ENCODE measurements at places on chromosomes 11 and 22.
A peak's percentile ranks its signal among the peaks of the same experiment; 100 is the strongest.

DNA sequence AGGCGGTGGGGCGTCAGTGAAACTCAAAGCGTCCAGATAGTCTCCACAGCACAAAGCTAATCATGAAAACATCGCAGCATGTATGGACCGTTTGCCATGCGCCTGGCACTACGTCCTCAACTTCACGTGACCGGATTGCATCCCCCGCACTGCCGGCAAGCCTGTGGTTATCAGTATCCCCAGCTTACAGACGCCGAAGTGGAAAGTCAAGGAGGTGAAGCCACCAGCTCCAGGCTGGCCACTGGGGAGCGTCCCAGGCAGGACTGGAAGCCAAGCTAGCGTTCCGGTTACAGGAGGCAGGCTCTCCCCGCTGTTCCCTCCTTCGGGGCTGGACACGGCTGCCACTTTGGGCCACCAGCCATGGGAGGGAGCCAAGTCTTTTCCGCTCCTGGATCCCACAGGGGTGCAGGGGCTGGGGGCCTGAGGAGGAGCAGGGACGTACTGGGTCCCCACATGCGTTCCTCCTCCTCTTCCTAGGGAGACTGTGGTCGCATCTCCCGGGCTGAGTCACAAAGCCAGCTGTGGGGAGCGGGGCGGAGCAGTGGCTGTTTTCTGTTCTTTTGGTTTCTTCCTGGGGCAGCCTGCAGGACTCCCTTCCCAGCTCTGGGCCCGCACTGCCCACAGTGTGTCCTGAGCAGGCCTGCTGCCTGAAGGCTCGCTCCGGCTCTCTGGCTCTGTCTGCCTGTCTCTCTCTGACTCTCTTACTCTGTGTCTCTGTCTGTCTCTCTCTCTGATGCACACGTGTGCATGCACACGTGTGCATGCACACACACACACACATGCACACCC lies 4.3 kb upstream of the OSBPL5 start:
- H3K27ac ChIP-seq, result no peak overlapping the region
- H3K4me3 ChIP-seq, result no peak overlapping the region
- peaks cover 48% of the 10 kb centered on the region for H3K27me3 ChIP-seq
- DNase-seq, result peak; percentile 20
- peaks cover 13% of the 10 kb centered on the region for H3K4me1 ChIP-seq

DNA sequence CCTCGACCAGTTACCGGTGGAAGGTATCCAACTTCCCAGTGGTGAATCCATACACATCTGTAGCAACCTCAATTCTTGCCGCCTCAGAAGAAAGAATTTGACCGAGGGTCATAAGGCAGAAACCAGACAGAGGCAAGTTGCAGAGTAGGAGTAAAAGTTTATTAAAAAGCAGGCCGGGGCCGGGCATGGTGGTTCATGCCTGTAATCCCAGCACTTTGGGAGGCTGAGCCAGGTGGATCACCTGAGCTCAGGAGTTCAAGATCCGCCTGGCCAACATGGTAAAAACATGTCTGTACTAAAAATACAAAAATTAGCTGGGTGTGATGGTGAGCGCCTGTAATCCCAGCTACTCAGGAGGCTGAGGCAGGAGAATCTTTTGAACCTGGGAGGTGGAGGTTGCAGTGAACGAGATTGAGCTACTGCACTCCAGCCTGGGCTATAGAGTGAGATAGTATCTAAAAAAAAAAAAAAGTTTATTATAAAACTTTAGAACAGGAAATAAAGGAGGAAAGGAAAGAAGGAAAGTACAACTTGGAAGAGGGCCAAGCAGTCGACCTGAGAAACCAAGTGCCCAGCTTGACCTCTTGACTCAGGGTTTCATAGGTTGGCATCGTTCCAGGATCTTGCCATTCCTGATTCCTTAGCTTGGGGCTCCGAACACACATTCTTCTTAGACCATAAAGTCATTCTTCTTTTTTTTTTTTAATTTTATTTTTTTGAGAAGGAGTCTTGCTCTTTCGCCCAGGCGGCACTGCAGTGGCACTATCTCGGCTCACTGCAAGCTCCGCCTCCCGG lies 27.8 kb downstream of the RGL4 start:
- H3K4me3 ChIP-seq, result peak overlapping the region; percentile 31
- DNase-seq, result no peak
- H3K36me3 ChIP-seq, result peaks cover 9% of the 10 kb centered on the region
- H3K27me3 ChIP-seq, result no peaks in the 10 kb centered on the region
- no peak overlapping the region for H3K27ac ChIP-seq
- H3K4me1 ChIP-seq, result peaks cover 12% of the 10 kb centered on the region

DNA sequence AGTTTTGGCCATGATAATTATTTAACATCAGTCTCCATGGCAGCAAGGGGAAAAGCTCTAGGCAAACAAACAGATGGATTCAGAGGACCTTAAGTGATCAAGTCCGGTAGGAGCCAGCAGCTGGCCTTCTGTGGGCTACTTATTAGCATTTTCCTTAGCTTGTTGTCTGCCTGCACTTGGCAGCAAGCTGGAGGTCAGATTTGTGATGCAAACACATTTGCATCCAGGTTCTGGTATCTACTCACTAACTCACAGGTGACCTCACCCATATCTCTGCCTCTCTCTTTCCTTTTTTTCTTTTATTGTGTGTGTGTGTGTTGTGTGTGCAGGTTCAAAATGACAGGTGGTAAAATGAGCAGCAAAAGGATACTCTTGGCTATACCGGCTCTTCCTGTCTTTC lies 32.3 kb downstream of the ARHGAP42 start:
- no peak for DNase-seq
- no peak overlapping the region for H3K27ac ChIP-seq
- H3K27me3 ChIP-seq, result no peaks in the 10 kb centered on the region
- no peak overlapping the region for H3K4me3 ChIP-seq
- H3K4me1 ChIP-seq, result peaks cover 18% of the 10 kb centered on the region

- no peaks in the 10 kb centered on the region for H3K27me3 ChIP-seq
- peaks cover 35% of the 10 kb centered on the region for H3K4me1 ChIP-seq
- H3K36me3 ChIP-seq, result peaks cover 32% of the 10 kb centered on the region
- DNase-seq, result no peak
- H3K27ac ChIP-seq, result peak overlapping the region; percentile 99
Observed at GRCh38 chr22:39317775-39318506, 1.5 kb downstream of the RPL3 start.

- peaks cover 1% of the 10 kb centered on the region for H3K4me1 ChIP-seq
- no peaks in the 10 kb centered on the region for H3K27me3 ChIP-seq
- no peak overlapping the region for H3K4me3 ChIP-seq
- H3K27ac ChIP-seq, result no peak overlapping the region
Observed at GRCh38 chr22:19497245-19497644, 17.5 kb downstream of the CDC45 start.

DNA sequence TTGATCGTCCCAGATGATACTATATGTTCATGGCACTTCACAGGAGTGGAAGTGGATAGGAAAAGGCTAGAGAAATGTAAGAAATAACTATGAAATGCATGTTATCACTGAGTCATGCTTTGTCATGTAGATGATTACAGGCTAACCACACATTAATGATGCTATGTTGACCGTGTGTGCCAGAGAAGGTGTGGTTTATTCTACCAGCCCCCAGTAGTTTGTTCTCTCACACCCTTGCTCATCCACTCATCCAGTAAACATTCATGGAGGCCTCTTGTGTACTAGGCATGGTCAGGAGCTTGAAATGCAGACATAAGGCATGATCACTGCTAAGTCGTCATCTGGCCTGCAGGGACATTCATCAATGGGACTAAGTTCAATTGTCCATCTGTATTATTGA lies 153.0 kb upstream of the PITPNB start:
- peaks cover 16% of the 10 kb centered on the region for H3K36me3 ChIP-seq
- H3K27me3 ChIP-seq, result no peaks in the 10 kb centered on the region
- H3K27ac ChIP-seq, result no peak overlapping the region
- peaks cover 19% of the 10 kb centered on the region for H3K4me1 ChIP-seq
- no peak for DNase-seq
- H3K4me3 ChIP-seq, result no peak overlapping the region

DNA sequence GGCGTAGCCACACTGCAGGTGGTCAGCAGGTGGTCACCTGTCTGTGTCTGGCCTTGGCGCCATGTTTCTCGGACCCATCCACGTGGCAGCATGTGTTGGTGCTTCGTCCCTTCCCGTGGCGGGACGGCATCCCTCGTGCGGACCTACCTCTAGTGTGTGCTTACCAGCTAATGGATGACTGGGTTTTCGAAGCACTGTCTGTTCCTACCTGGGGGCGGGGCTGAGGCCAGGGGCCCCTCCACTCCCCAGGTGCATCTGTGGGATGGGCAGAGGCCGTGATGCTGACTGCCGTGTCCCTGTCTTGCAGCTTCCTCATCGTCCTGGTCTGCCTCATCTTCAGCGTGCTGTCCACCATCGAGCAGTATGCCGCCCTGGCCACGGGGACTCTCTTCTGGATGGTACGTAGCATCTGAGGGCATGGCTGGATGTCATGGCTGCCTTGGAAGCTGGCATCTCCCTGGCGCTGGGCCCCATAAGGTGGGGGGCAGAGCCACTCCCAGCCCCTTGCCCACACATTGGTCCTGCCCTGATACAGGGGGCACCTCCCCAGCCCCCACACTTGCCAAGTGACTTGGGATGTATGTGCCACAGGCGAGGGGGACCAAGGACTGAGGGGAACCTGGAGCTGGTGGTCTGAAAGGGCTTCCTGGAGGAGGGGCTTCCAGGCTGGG lies 82.9 kb downstream of the KCNQ1 start:
- DNase-seq, result no peak
- no peak overlapping the region for H3K27ac ChIP-seq
- peaks cover 7% of the 10 kb centered on the region for H3K4me1 ChIP-seq
- peaks cover 39% of the 10 kb centered on the region for H3K27me3 ChIP-seq
- H3K36me3 ChIP-seq, result no peaks in the 10 kb centered on the region

GRCh38 chr11:1879941-1880720 lies 11.6 kb downstream of the PRR33 start:
- DNase-seq, result peak; percentile 14
- H3K27me3 ChIP-seq, result no peaks in the 10 kb centered on the region

- H3K4me1 ChIP-seq, result peaks cover 32% of the 10 kb centered on the region
- no peak for DNase-seq
- no peaks in the 10 kb centered on the region for H3K27me3 ChIP-seq
- peaks cover 14% of the 10 kb centered on the region for H3K36me3 ChIP-seq
- peak overlapping the region; percentile 83 for H3K27ac ChIP-seq
- no peak overlapping the region for H3K4me3 ChIP-seq
Observed at GRCh38 chr22:46934746-46935491, 172.5 kb downstream of the TBC1D22A start.

GRCh38 chr22:49362211-49362839 lies 465.3 kb downstream of the BRD1 start:
- H3K27me3 ChIP-seq, result peaks cover 26% of the 10 kb centered on the region
- no peak overlapping the region for H3K27ac ChIP-seq
- no peaks in the 10 kb centered on the region for H3K36me3 ChIP-seq
- DNase-seq, result no peak

- DNase-seq, result no peak
- no peak overlapping the region for H3K27ac ChIP-seq
- no peaks in the 10 kb centered on the region for H3K4me1 ChIP-seq
- no peak overlapping the region for H3K4me3 ChIP-seq
Observed at GRCh38 chr11:100528872-100529416, 158.1 kb upstream of the ARHGAP42 start.

- no peak overlapping the region for H3K27ac ChIP-seq
- no peaks in the 10 kb centered on the region for H3K27me3 ChIP-seq
- H3K36me3 ChIP-seq, result no peaks in the 10 kb centered on the region
Observed at GRCh38 chr11:74543991-74544390, 48.4 kb upstream of the POLD3 start.

DNA sequence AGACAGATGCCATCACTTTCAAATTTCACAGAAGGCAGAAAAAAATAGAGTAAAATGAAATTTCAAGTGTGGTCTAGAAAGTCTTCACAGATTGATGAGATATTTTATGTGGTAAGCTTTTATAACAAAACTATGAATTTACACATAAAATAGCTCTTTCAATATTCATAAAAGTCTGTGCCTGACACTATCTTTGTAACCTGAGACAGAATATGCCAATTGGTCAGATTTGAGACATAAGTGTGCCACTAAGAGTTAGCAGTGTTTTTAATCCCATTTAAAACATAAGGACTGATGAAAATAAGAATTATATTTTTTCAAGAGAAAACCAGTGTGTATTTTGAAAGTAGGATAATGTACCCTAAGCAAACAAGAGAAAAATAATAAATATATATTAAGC lies 769.5 kb upstream of the LUZP2 start:
- H3K27me3 ChIP-seq, result no peaks in the 10 kb centered on the region
- peak overlapping the region; percentile 76 for H3K27ac ChIP-seq
- no peak overlapping the region for H3K4me3 ChIP-seq

DNA sequence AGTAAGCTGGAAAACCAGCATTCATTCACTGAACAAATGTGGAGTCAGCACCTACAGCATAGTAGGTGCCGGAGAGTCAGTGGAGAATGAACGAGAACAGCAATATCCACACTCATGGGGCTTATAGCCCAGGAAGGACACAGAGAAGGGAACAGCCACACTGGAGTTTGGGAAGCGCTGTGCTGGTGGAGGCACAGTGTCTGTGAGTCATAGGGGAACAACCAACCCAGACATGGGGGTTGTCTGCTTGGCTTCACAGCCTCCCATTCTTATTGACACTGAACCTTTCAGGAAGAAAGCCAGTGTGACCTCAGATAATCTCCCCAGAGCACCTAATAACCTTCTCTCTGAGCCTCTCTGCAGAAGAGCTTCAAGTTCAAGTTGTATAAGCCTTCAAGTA lies 56.6 kb upstream of the UBASH3B start:
- H3K27ac ChIP-seq, result no peak overlapping the region
- no peaks in the 10 kb centered on the region for H3K4me1 ChIP-seq
- DNase-seq, result no peak
- no peaks in the 10 kb centered on the region for H3K36me3 ChIP-seq
- H3K27me3 ChIP-seq, result peaks cover 6% of the 10 kb centered on the region

- no peak overlapping the region for H3K4me3 ChIP-seq
- H3K27me3 ChIP-seq, result no peaks in the 10 kb centered on the region
- DNase-seq, result no peak
- peaks cover 17% of the 10 kb centered on the region for H3K4me1 ChIP-seq
Observed at GRCh38 chr11:64763526-64764039, 3.8 kb upstream of the PYGM start.

DNA sequence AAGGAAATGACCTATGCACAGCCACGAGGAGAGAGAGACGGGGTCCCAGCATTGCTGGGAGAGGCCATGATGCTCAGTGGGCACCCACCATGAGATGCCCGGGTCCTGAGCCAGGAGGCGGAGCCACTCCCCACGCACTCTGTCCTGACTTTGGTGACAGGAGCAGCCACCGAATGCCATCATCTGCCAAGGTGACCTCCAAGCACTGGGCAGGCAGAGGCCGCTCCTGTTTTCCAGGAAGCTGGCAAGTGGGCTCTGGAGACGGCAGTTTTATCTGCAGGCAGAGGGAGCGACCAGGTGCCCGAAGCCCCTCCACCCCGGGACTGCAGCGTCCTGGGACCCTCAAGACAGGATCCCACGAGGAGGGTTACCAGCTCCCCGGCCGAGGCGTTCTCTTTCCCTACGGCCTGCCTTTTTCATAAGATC lies 453.9 kb downstream of the BRD1 start:
- H3K36me3 ChIP-seq, result no peaks in the 10 kb centered on the region
- peaks cover 32% of the 10 kb centered on the region for H3K27me3 ChIP-seq
- H3K27ac ChIP-seq, result no peak overlapping the region
- no peaks in the 10 kb centered on the region for H3K4me1 ChIP-seq

GRCh38 chr22:20748082-20748481 lies 25.8 kb upstream of the SERPIND1 start:
- H3K4me1 ChIP-seq, result no peaks in the 10 kb centered on the region
- H3K4me3 ChIP-seq, result no peak overlapping the region
- no peak for DNase-seq
- no peak overlapping the region for H3K27ac ChIP-seq

GRCh38 chr11:113817162-113817561 lies 37.6 kb downstream of the CLDN25 start:
- H3K27ac ChIP-seq, result no peak overlapping the region
- DNase-seq, result no peak
- H3K4me3 ChIP-seq, result no peak overlapping the region
- H3K4me1 ChIP-seq, result no peaks in the 10 kb centered on the region
- H3K27me3 ChIP-seq, result no peaks in the 10 kb centered on the region
